ENCODE measurements at places on chromosomes 5 and 9. TPM values are rescaled to one million over a fixed set of nuclear protein-coding genes. Genes with fewer than 3 reads are reported as not detected.

The CDKN2A gene
- polyA plus RNA-seq: not detected

The STK10 gene
- 12.9 TPM for polyA plus RNA-seq

- no peak for DNase-seq
Measured at GRCh38 chr5:6725421-6725820, 12.2 kb downstream of the TENT4A start.

DNA sequence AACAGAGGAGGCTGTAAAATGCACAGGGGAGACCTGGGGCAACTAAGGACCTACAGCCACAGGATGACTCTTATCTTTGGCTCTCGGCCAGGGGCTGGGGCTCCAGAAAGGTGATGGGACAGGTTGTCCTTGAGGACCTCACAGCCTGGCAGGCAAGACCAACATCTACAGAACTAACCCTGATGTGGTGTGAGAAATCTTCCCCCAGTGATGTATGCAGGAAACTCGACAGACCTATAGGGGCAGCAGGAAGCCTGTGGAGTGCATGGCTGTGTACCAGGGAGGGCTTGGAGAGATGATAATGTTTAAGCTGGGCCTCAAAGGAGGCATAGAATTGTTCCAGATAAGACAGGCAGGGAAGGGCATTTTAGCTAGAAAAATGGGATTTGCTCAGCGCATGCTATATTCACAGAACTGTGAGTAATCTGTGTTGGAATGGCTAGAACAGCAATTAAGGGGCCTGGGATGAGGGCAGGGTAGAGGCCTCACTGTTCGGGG is 68.5 kb upstream of the SLC25A51 start:
- DNase-seq: no peak

DNA sequence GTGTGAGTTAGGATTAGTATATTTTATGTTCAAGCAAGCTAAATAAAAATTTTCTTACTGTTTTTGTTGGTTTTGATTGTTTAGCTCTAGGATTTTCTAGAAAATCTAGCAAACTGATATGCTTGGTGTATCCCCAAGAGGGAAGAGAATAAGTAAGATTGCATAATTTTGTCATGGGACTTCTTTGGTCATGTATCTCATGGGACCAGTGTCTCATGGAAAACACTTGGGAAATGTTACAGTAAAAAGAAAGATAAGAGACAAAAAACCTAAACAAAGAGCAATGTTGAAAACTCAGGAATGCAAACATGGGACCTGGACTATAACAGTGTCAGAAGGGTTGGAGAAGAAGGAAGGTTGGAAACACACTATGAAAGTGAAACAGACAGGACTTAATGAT is 119.4 kb downstream of the TLR4 start:
- no peak for DNase-seq

GRCh38 chr5:178413988-178414387 is 176.2 kb downstream of the COL23A1 start:
- DNase-seq: no peak

DNA sequence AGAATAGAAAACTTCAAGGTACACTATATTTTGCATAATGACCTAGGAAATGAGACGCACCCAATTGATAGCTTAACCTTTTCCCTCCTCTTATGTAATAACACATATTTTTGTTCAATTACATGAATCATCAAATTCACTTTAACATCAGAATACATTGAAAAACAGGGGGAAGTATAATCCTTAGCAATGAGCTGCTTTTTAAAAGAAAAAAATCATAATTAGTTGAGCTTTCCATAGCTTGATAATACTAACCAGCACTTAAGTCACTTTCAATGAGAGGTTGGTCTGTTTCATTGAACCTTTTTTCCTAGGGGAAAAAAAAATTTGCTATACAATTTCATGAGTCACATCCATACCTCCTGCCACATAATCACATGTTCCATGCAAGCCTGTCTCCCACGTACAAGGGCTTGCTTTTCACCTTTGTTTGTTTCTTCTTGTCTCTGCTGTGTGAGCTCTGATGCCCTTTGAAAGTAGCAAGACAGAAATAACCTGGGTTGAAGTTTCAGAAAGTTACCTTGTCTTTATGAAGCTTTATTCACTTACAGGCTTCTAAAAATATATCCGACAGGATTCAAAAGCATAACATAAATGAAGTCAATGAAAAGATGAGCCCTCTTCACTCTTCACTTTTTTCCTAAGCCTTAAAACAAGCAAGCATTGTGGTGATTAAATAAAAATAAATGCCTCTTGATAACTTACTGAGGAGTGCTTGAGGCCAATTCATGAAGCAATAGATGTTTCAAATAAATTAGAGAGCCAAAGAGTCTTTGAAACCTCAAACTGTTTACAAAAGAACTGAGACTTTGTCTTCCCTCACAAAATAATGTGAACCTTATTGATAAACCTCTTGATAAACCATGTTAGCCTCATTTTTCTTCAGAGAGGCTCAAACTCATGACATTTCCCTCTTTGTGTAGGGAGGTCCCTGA is 108.5 kb downstream of the FEM1C start:
- DNase-seq: no peak

DNA sequence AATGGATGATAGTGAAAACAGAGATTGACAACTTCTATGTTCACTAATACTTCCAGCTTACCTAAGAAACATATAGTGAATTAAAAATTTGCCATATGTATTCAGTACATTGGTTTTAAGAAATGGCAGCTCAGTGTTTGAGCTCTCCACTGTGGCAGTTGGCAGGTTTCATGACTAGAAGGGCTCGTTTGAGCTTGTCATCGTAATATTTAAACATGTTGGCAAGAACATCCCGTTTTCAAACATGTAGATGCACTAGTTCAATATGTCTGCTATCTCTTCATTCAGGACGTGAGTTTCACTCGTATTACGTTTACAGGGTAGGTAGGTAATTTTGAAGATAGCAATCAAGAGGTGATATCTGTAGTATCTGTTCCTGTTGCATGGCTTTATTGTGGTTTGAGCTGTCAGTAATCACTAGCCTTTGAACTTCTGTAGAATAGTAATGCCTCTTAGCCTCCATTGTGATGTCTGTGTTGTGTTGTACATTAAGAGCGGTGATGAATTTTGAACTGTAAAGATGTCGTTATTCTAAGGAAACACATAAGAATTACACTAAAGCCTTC is 74.8 kb downstream of the NLN start:
- DNase-seq: no peak

DNA sequence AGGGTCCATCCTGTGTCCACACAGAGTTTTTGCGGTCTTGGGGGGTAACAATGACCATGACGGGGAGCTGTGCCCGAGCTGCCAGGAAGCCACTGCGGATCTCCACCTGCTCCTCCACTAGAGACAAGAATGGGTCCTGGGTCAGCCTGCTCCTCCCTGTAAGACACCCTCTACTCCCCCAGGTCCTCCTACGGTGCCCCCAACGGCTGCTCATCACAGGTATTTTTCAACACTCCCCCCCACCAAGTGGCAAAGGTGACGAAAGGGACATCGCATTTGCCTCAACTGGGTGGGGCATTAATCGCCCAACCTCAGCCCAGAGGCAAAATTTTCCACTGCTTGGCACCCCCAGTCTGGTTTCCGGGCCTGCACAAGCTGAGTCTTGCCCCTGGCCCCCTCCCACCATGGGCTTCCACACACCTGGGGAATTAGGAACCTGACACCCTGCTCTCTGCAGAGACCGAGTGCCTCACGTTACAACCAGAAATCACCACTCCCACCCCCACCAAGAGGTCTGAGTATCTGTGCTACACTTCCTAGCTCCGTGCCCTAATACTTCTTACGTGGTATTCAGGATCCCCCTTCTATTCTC is 9.6 kb downstream of the NOL6 start:
- DNase-seq: no peak

GRCh38 chr9:87387351-87388011 is 110.2 kb upstream of the DAPK1 start:
- DNase-seq: no peak

DNA sequence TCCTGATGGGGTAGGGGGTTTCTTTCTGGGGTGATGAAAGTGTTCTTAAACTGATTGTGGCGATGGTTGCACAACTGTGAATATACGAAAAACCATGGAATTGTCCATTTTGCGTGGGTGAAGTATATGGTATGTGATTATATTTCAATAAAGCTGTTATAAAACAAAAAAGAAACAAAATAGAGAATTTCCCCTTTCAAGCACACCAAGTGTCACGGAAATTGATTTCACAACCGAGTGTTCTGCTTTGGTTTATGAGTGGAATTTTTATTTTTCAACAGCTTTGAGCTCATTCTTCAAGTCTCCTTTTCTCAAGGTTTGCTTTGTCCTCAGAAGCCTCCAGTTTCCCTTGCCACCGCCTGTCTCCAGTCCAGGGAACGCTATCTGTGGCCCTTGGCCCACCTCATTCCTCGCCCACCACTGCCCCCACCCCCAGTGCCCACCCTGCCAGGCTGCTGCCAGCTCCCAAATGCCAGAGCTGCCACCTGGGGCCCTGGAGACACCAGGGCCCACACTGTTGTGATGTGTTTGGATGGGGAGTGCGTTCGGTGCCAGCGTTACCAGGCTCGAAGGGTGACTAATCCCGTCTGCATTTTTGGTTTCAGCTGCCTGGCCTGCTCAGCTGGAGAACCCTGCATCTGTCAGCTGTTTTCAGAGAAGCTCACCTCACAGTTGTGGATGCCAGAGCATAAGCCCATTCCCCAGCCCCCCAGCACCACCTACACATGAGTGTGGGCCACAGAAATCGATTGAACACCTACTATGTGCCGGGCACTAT is 30.4 kb downstream of the DUSP1 start:
- no peak for DNase-seq

Measured in left renal cortex interstitium (tissue), 4 donors.